ENCODE measurements at places on chromosomes 6 and 20. TPM values are rescaled to one million over a fixed set of nuclear protein-coding genes. Genes with fewer than 3 reads are reported as not detected.
A peak's percentile ranks its signal among the peaks of the same experiment; 100 is the strongest.

IDH3B gene
- total RNA-seq = 131 TPM

PRICKLE4 gene
- total RNA-seq = 4.6 TPM

DNA sequence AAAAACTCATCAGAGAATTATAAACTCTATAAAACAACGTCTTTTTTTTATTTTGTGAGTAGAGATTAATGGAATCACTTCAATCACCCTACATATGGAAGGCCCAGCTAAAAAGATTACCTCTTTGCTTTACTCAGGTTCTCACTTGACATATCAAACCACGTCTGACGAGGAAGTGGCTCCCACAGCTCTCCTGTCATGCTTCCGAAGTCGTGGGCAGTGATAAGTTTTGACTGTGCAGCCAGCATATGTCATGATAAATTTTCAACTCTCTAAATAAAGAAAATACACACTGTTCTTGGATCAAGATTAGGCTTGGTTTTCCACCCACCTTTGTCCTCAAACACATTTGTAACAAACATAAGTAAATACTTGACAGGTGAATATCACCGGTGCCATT lies 279.5 kb upstream of the RNF217 start:
- no peak for DNase-seq

DNA sequence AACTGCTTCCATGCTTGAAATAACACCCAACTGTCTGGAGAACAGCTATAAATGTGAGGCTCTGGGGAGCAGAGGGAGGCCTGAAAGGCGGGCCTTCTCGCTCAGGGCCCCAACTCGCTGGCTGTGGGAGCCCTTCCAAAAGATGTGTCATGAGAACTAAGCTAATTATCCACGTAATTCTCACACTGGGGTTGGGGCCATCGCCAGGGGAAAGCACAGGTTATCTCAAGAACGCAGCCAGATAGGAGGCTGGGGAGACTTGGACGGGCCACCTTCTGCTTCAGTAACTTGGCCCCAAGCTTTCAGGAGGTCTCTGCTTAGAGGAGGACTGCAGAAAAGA lies 1.6 kb downstream of the PXDC1 start:
- DNase-seq = peak; percentile 91

DNA sequence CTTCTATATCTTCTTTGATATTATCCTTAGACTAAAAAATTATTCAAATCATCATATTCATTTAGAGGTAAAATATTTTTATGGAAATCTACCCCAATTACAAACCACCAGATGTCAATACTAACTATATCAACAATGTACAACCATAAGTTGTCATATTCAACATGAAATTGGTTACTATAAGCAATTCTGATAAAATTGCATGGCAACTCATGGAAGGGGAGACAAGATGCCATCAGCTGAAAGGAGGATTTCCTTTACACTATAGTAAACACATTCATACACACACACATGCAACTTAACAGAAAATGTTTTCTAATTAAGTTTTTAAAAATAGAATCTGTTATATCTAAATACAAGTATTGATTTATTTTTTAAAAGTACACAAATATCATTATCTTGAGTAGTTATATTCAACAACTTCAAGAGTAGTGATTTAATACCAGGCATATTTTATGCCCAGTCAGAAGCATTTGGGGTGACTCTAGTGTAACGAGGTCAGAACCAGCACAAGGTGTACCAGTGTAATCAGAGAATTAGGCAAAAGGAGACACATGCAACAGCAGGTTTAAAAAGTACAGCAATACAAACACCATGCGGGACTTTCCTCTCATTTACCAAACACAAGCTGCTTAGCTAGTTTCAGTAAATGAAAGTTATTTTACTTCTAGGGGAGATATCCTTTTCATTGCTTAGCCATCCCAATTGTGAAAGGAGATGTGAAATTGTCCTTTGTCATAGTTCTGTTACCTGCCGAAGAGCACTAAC lies 1.0 kb downstream of the FILIP1 start:
- no peak for DNase-seq

DDO gene
- total RNA-seq = 2.9 TPM

PPP1R14C gene
- total RNA-seq = not detected

DNA sequence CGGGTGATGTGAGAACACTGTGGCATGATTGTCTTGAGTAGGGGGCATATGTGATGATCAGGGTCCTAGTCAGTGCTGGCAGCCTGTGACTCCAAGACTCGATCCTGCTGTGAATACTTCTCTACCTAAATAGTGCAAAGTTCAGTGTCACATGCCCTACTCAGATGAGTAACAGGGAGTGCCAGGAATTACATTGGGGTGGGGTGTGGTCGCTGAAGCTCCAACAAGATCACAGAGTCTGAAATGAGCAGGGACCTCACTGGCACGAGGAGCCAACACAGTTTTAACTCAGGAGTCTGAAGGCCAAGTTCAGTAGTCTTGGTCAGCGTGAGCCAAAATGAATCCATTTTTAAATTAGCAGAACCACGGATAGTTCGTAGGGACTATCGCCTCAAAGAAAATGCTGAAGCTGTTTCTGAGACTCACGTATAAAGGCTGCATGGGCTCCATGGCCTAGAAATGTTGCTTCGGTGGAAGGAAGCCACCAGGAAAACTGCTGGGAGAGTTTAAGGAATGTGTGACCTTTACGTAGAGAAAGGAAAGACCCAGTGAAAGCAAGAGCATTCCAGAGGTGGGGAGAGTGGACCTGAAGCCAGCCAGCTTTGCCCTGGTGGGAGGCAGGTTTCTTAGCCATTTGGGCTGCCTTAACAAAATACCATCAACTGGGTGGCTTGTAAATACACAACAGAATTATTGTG lies 72.2 kb downstream of the RPP40 start:
- DNase-seq = no peak

ACAT2 gene
- total RNA-seq = 4.2 TPM
